H4 (cell line): ENCODE measurements at places on chromosomes 5 and 9.

GRCh38 chr9:21836437-21837161 lies 34.2 kb downstream of the MTAP start:
- no peak for DNase-seq

DNA sequence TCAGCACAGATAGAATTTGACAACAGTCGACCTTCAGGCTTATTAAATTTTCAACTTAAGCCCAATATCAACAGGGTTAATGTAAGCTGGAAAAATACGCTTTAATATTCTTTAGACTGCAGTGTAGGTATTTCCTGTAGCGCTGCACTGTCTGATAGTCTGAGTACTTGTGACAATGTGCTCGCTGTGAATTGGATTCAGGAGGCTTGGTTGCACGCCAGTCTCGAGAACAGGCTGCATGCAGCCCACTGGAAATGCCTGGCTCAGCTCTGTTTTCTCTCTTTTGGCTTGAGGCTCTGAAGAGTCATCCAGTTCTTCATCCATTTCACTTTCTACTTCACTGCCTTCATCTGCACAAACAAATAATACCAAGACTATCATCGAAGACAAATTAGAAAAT lies 300.9 kb downstream of the RFX3 start:
- no peak for DNase-seq

DNA sequence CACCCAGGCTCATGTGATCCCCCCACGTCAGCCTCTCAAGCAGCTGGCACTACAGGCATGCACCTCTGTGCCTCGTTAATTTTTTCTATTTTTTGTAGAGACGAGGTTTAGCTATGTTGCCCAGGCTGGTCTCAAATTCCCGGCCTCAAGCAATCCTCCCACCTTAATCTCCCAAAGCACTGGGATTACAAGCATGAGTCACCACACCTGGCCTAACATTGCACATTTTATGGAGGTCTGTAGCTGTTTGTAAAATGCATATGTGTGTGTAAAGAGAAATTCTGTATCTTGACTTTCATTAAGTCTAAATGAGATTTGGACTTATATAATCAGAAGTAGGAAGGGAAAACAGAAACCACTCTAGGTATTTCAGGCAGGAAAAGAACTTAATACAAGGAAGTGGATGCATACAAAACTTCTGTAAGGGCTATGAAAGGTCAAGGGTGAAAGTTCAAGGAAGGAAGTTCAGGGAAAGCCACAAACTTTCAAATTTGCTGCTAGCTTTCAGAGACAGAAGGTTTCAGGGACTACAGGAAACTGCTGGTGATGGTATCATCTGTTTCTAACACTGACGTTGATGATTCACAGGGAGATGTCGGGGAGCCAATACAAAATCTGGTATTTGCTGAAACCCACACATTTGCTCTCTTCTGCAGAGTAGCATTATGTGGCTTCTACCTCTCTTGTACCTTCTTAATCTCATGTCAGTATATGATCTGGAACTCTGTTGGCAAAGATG lies 209.4 kb downstream of the PIK3R1 start:
- DNase-seq: peak; percentile 19

DNA sequence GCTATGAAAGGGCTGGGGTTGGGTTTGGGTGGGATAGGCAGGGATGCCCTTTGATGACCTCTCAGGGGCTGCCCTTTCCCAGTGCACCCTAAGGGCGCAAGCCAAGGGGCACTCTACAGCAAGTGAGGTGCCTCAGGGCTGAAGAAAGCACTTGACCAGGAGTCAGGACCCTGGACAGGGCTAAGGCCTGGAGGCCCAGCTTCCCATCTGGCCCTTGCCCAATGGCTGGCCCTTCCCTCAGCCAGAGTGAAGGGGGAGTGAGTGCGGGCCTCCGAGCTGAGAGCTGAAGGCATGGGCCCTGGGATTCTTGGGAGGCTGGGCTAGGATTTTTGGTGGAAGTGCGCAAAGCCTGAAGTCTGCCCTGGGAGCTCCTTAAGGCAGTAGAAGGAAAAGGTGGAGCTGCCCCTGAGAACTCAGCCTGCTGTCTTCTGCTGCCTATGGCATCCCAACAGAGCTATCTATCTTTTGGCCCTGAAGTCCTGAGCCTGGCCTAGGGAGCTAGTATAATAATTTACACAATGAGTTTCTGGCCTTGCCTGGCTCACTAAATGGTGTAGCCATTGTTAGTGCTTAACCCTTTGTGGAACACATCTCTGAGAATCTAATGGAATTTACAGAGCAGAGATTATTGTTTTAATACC lies 16.4 kb downstream of the JADE2 start:
- DNase-seq: no peak

DNA sequence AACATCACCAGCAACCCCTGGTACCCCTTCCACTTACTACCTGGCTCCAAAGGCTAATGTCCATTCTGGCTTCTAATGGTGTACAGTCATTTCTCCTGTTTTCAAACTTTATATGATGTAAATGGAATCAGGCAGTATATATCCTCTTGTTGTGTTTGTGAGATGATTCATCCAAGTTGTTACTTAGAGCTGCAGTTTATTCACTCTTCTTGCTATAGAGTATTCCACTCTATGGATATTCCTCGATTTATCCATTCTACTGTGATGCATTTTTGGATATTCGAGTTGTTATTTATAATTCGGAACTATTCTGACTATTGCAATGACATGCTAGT lies 32.4 kb downstream of the IRF1 start:
- DNase-seq: no peak

DNA sequence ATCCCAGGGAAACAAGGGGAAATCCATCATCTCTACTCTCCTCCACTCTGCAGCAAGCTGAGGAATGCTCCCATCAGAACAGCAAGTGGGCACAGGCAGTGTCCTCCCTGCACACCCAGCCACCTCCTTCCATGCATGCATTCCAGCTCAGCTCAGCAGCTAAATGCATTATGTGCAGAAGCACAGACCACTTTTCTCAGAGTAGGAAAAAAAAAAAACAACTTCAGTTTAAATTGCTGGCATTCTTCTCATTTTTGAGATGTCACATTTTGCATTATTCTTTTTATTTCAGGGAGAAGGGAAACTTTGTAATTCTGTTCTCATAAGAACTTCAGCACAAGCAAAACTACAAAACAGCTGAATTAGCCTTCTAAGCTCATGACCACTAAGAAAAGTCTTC lies 312.2 kb downstream of the SEMA5A start:
- DNase-seq: no peak

- DNase-seq: no peak
These were observed 177.0 kb upstream of the GRIN3A start for GRCh38 chr9:101915482-101915881.

DNA sequence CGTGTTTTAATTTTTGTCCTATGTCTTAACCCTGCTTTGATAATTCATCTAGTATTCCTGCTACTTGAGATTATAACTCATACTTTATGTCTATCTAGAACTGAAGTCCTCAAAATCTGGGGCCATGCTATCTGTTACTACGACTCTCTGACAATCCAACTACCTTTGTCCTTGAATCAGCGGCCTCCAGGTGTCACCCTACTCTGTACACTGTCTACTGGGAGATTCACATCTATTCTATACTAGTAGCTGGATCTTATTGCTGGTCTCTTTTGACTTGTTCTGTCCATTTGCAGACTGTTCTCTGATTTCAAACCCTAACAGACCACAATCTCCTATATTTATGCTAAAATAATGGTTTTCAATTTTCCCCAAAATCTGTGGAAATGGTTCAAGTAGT lies 225.5 kb upstream of the ELAVL2 start:
- DNase-seq: no peak

GRCh38 chr9:131410044-131410491 lies 16.2 kb downstream of the PRRC2B start:
- DNase-seq: no peak

GRCh38 chr9:6183227-6183551 lies 32.4 kb upstream of the IL33 start:
- no peak for DNase-seq

GRCh38 chr9:18544456-18544855 lies 70.5 kb downstream of the ADAMTSL1 start:
- DNase-seq: no peak

DNA sequence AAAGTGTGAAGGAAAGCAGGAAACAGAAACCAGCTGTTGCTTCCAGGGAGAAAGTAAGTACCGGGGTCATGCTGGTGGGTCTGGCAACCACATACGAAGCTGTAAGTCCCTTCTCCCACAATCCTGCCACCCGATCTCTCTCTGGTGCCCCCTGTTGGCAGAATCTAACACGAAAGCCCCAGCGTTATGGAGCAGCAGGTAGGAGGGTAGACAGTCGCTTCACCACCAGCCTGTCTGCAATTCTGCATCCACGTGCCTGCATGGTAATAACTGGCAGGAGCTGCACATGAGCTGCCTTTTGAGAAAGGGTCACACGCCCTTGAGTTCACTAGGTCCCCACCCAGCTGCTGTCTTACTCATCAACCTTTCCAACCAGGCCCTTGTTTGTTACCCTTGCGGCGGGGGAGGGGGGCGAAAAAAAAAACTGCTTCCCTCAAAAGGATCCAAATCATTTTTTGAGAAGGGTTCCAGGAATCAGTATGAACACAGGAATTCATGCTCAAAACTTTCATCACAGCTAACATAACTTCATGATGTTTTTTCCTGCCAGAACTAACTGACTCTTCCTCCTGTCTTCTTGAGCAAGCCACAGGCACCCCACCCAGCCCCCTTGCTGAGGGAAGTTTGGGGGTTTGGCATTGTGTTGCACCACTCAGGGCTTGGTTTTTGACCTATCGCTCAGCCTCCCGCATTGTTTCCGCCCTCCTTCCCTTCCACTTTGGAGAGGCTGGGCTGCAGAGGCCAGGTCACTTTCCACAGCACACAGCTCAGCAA lies 19.6 kb upstream of the TMEM252 start:
- DNase-seq: peak; percentile 39

GRCh38 chr9:72390907-72391306 lies 25.9 kb upstream of the ZFAND5 start:
- no peak for DNase-seq

DNA sequence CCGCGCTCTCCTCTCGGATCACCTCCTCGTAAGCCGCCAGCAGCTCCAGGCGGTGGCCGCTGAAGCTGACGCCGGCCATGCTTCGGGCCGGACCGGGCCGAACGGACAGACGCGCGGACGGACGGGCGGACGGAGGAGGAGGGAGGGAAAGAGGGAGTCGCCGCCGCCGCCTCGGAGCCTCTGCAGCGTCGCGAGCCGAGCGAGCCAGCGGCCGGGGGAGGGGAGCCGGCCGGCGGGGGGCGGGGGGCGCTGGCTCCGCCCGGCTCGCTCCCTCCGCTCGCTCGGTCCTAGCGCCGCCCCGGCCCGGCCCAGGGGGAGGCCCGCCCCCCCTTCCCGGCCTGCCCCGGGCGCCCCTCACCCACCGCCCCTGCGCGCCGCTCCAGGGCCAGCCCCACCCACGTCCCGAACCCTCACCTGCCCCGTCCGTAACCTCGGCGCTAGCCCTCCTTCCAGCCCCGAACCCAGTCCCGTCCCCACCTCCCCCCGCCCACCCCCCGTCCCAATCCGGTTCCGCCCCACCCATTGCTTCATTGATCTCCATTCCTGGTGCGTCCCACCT lies at the start of gene DBN1:
Gene DBN1, minus strand, starts transcription at position 192 of the 559 bp plus-strand sequence. Its CDS starts 113 bp downstream, at position 79.
- DNase-seq: no peak

DNA sequence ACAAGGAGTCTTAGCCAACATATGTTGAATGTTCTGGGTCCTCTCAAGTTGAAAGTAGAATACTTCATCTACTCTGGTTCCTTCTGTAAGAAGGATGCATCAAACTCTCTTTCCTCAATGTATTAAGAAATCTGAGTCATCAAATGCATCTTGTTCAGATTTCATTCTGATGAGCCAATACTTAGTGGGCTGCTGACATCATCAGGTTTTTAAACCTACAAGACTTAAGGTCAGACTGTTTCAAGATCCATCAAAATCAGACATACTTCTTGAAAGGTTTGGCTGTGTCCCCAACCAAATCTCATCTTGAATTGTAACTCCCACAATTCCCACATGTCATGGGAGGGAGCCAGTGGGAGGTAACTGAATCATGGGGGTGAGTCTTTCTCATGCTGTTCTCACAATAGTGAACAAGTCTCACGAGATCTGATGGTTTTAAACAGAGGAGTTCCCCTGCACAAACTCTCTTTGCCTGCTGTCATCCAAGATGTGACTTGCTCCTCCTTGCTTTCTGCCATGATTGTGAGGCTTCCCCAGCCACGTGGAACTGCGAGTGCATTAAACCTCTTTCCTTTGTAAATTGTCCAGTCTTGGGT lies 168.8 kb downstream of the RAPGEF6 start:
- no peak for DNase-seq

DNA sequence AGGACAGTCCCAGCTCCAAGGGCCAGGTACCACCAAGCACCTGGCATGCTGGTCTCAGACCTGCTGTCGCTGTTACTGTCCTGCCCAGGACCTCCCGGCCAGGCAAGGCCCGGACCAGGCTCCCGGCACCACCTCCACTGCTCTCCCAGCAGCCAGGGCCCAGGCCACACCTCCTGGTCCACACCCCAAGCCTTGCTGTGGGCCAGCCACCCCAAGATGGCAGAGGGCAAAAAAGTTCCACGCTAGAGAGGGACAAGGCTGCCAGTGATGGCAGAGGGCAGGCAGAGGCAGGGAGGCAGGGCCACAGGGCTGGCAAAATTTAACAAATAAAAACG lies 1.1 kb downstream of the DNLZ start:
- DNase-seq: no peak

- DNase-seq: no peak
These were observed 59.2 kb downstream of the HSD17B3 start for GRCh38 chr9:96242811-96243210.

- DNase-seq: no peak
These were observed 6.0 kb downstream of the OLFML2A start for GRCh38 chr9:124782661-124783574.

DNA sequence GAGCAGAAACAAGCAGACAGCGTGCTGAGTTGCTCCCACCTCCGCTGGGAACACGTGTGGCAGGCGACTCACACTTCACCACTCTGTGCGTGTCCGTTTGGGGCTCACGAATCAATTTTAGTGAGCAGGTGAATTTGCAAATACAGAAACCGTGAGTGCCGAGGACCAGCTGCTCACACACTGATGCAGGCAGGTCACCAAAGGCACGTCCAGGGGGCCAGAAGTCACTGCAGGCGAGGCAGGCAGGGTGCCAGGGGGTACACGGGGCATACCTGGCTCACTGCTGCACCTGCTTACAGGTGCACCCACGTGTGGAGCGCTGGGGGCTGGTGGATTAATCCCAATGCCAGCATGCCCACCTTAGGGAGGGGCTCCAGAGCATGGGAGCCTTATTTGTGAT lies 68.8 kb downstream of the ZNF354C start:
- no peak for DNase-seq

DNA sequence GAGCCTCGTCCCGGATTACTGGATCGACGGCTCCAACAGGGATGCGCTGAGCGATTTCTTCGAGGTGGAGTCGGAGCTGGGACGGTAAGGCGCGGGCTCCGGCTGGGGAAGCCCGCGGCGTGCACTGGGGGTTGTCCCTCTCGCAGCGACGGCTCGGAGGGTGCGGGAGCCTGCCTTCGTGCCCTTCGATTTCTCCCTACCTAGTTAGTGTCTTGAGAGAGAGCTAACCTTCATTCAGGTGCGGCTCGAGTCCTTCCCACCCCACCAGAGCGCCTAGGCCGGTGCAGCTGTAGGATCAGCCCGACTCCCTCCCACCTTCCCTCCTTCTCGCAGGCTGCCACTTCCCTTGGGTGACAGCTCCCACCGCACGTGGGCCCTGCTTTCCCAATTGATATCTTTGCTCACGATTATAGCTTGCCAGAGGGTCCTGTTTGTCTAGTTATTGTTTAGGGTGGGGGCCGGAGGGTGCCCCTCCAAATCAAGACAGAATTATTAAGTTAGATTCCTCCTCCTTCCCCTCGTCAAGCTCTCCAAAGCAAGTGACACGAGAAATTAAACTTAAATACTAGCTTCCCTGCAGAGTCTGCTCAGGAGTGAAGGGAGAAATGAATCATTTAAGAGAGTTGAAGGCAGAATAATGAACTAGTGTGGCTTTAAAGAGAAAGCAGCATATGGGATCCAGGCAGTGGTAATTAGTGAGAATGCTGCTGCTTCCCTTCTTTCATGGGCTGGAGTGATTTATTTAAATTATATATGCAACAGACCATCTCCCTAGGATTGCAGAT lies 569 bp downstream of the CAMK4 start:
- DNase-seq: peak; percentile 14
